ENCODE measurements at places on chromosomes 6 and 20. TPM values are rescaled to one million over a fixed set of nuclear protein-coding genes. Genes with fewer than 3 reads are reported as not detected.

- no peak for DNase-seq
These were observed 12.9 kb downstream of the CASS4 start for GRCh38 chr20:56424931-56425330.

DNA sequence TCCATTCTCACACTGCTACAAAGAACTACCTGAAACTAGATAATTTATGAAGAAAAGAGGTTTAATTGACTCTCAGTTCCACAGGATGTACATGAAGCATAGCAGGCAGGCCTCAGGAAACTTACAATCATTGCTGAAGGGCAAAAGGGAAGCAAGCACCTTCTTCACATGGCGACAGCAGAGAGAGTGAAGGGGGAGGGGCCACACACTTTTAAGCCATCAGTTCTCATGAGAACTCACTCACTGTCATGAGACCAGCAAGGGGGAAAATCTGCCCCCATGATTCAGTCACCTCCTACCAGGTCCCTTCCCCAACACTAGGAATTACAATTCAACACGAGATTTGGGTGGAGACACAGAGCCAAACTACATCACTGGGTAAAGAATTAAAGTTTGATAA lies 12.5 kb upstream of the ENPP1 start:
- DNase-seq: no peak

DNA sequence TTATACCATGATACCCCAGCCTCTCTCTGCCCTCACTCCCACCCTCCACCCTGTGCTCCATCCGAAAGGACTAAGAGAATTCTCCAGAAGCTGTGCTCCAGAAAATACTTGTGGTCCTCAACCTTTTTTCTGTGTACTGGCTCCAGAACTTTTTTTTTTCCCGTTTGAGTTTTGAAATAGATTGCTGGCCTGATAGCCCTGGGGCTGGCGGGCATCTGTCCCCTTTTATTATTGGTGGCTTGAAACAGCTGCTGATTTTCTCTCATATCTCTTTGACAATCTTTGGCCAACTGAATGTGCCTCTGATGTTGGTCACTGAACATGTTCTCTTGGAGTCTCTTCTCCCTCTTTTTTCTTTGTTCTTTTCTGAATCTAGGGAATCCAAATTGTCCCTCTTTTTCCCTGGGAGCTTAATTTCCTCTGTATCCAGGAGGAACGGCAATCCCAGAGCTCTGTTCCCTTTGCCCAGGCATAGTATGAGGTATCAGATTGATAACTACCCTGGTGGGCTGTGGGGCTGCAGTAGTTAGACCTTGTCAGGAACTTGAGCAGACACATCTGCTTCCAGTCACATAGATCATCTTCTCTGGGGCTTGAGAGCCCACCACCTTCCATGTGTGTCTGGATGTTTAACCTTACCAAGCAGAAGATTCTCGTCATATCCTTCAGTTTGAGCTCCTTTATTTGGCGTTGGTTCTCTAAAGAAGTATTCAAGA lies 1.6 kb downstream of the PPARD start:
- DNase-seq: no peak

- DNase-seq: no peak
These were observed 33.2 kb upstream of the TFAP2C start for GRCh38 chr20:56595746-56596475.

DNA sequence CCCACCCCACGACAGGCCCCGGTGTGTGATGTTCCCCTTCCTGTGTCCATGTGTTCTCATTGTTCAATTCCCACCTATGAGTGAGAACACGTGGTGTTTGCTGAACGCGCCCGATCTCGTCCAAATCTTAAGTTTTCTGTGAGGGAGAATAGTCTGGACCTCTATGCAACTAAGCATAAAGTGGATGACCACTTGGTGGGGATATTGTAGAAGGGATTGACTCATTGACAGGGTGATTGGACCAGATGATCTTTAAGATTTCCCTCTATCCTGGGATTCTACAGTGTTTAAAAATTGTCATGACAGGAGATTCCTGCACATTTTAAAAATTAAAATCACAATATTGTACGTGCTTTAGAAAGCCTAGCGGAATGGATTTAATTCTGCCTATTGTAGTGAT lies 141.3 kb downstream of the TRMT11 start:
- no peak for DNase-seq

DNA sequence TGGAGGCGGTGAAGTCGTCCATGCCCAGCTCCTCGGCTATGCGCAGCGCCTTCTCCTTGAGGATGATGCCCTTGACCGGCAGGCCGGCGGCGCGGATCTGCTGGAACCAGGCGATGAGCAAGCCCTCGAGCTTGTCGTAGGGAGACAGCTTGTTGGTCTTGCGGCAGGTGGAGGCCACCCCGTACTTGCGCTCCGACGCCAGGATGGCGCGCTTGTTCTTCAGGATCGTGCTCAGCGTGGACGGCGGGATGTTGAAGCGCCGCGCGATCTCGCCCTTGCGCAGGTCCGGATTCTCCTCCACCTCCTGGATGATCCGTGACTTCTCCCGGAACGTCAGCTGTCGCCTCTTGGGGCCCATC lies 435 bp downstream of the CENPB start:
- DNase-seq: peak; percentile 68

DNA sequence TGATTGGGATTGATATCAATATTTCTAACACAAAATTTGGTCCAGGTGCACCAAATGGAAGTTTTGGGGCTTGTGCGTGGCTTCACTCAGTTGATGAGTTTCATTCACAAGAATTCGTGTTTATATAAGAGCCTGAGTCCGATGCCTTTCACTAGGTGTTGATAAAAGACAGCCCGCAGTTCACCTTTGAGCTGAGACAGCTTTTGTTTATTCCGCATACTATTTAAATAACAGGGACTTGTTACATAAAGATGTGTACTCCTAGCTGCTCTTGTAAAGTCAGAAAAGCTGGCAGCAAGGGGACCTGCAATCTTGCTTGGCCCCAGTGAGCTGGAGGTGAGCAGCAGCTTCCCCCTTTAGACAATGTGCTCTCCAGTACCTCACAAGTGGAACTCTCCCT lies 19.0 kb upstream of the NRN1 start:
- no peak for DNase-seq

The MKKS gene
- 33.0 TPM for polyA plus RNA-seq

The RHAG gene
- polyA plus RNA-seq: not detected
